ENCODE measurements at places on chromosomes 5 and 9.

- DNase-seq, result no peak
- H3K27ac ChIP-seq, result peak overlapping the region; percentile 96
- H3K27me3 ChIP-seq, result no peaks in the 10 kb centered on the region
Observed at GRCh38 chr9:127422787-127423186, 1.4 kb upstream of the ZNF79 start.

- no peaks in the 10 kb centered on the region for H3K36me3 ChIP-seq
- no peak overlapping the region for H3K4me3 ChIP-seq
- no peaks in the 10 kb centered on the region for H3K4me1 ChIP-seq
- DNase-seq, result no peak
- peaks cover 63% of the 10 kb centered on the region for H3K27me3 ChIP-seq
Observed at GRCh38 chr5:140072812-140073211, 29.7 kb upstream of the NRG2 start.

DNA sequence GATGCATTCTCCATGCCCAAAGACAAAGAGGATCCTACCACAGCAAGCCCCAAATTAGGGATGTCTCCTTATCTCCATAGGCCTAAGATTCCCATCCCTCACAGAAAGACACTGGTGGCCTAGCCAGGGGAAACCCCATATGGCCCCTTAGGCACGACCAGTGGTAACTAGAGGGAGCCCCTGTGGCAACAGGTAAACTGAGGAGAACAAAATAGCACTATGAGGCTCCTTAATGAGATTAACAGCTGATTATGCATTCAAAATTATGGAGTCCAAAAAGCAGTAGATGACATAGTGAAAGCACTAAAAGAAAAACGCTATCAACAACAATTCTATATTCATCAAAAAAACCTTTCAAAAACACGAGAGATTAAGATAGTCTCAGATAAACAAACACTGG is 234.0 kb downstream of the DIRAS2 start:
- DNase-seq, result no peak
- no peak overlapping the region for H3K27ac ChIP-seq
- H3K4me3 ChIP-seq, result no peak overlapping the region
- H3K36me3 ChIP-seq, result no peaks in the 10 kb centered on the region
- H3K4me1 ChIP-seq, result no peaks in the 10 kb centered on the region

DNA sequence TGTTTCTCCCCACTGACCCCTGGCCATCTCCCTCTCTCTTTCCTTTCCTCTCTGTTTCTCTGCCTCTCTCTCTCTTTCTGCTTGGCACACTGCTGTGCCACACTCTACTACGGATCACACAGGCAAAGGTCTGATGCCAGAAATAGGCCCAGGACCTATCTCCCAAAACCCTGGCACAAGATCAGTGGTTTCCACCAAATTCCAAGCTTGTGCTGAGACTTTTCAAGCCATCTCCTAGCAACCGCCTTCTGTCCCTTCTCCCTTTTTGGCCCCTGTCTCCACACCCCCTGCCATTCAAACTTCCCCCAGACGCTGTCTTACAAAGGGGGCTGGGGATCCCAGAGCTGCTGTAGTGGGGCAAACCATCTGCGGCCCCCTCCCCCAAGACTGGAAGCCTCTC is 38.5 kb upstream of the RARS1 start:
- no peaks in the 10 kb centered on the region for H3K27me3 ChIP-seq
- DNase-seq, result no peak
- no peak overlapping the region for H3K4me3 ChIP-seq
- H3K36me3 ChIP-seq, result no peaks in the 10 kb centered on the region
- no peak overlapping the region for H3K27ac ChIP-seq

DNA sequence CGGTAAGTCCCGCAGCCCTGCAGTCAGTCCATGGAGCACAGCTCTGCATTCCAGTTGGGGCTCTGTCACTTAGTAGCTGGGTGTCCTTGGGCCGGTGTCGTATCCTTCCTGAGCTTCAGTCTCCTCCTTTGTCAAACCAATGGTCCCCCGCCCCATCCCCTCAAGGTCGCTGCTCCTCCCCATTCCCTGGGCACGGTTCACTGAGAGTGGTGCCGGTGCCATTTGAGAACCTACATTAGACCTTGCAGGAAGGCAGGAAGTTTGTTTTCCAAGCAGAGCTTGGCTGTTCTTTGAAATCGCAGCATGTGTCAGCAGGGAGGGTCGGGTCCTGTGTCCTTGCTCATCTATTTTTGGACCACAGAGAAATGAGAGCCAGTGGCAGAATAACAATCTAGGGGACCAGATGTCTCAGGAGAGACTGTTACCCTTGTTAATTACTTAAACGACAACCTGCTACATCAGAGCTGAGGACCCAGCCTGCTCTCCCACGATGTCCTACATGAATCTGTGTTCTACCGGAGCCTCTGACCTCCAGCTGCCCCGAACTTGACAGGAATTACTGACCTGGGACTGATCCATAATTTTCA is 21.7 kb upstream of the BARHL1 start:
- peak overlapping the region; percentile 5 for H3K27ac ChIP-seq
- no peak for DNase-seq
- H3K4me1 ChIP-seq, result peaks cover 26% of the 10 kb centered on the region
- H3K4me3 ChIP-seq, result no peak overlapping the region
- no peaks in the 10 kb centered on the region for H3K36me3 ChIP-seq
- H3K27me3 ChIP-seq, result no peaks in the 10 kb centered on the region

- no peak overlapping the region for H3K27ac ChIP-seq
- H3K4me3 ChIP-seq, result no peak overlapping the region
- peak; percentile 65 for DNase-seq
Observed at GRCh38 chr9:125649315-125649714, 57.7 kb downstream of the MAPKAP1 start.

DNA sequence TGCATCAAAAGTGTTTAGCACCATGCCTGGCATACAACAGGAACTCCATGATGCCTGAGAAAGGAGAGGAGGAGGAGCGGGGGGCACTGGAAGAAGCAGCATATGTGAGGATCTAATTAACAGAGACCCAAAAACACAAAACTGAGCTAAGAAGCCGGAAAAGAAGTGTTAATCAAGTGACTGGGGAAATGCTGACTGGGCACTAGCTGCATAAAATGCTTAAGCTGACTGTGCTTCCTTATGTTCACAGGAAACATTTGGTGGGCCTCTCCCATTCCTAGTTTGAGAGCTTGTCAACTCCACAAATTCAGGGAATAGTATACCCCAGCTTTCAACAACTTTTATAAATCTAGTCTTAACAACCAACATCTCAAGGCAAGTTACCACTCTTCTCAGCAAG is 26.6 kb downstream of the DEPDC1B start:
- no peaks in the 10 kb centered on the region for H3K4me1 ChIP-seq
- H3K36me3 ChIP-seq, result no peaks in the 10 kb centered on the region
- no peaks in the 10 kb centered on the region for H3K27me3 ChIP-seq
- no peak for DNase-seq

DNA sequence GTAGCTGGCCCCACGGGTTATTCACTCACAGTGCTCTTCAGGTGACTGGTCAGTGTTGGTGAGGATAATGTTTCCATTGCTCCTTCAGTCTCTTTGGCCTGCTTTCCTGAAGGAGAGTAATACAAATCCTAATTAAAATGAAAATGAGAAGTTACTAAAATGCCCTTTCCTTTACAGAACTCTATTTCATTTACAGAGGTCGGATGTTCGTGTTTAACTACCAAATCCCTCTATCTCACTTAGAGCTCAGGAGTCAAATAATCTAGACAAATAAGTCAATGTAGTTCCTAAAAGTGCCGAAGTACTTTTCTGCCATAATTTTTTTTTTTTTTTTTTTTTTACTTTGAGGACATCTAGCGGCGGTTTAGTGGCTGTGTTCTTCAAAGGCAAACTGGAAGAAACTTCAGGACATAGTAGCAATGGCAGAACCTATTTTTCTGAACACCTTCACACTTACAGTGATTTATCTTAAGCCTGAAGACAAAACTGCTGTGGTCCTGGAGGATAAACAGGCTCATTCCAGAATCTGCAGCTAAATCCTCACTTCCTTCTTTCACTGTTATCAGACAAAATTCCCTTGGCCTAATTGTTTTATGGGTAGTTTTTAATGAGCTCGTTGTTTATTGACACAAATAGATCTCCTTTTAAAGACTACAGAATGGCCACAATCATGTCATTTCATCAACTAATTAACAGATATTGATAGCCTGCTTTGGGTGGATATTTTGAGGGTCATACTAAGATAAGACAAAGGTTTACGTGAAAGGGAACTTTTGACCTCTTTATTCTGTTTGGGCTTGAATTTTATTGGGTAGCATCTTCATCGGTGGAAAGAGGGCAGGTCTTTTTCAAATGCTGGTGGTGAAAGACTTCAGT is 207.6 kb upstream of the DMRTA1 start:
- H3K27me3 ChIP-seq, result no peaks in the 10 kb centered on the region
- H3K4me3 ChIP-seq, result no peak overlapping the region
- H3K36me3 ChIP-seq, result no peaks in the 10 kb centered on the region
- peak; percentile 70 for DNase-seq
- H3K4me1 ChIP-seq, result peaks cover 7% of the 10 kb centered on the region

DNA sequence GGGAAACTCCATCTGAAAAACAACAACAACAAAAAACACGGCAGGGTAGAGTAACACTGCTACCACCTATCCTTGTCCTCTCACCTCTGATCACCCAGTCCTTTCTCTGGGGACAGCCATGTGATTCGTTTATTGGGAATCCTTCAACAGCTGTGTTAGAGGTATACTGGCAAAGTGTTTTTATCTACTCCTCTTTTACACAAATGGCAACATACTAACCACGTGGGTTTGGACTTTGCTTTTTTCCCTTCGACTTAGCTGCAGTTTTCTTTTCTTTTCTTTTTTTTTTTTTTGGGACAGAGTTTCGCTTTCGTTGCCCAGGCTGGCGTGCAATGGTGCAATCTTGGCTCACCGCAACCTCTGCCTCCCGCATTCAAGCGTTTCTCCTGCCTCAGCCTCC is 11.2 kb upstream of the SET start:
- H3K4me1 ChIP-seq, result no peaks in the 10 kb centered on the region
- H3K36me3 ChIP-seq, result no peaks in the 10 kb centered on the region
- no peak overlapping the region for H3K4me3 ChIP-seq
- no peaks in the 10 kb centered on the region for H3K27me3 ChIP-seq
- H3K27ac ChIP-seq, result no peak overlapping the region

- H3K36me3 ChIP-seq, result peaks cover 63% of the 10 kb centered on the region
- no peak overlapping the region for H3K27ac ChIP-seq
- DNase-seq, result no peak
- no peak overlapping the region for H3K4me3 ChIP-seq
- no peaks in the 10 kb centered on the region for H3K27me3 ChIP-seq
Observed at GRCh38 chr5:37165761-37166160, 83.4 kb downstream of the CPLANE1 start.

DNA sequence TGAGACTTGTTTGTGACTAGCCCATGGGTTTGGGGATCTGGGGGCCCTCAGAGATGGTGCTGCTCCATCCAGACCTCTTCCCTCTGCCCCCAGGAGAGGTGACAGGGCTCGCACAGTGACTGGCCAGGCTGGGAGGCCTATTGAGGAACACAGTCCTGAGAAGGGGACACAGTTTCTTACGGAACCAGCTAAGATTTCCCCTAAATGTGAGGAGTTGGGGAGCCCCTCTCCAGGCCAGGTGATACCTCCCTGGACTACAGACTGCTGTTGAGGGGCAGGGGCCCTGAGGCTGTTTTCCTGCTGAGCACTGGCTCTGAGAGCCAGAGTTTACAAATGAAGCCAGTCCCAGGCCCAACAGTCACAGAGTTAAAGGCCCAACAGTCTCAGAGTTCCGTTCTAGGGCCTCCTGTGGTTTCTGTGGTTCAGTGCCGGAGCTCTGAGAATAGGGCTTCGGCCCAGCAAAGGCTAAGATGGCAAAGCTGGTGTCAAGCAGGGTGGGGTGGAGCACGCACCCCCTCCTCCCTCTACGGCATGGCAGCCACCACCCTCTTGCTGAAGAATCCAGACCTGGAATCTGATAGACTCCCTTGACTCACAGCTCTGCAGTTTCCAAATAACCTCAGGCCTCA is 1.1 kb upstream of the SEMA4D start:
- H3K27ac ChIP-seq, result peak overlapping the region; percentile 17
- H3K4me1 ChIP-seq, result peaks cover 27% of the 10 kb centered on the region
- DNase-seq, result no peak
- H3K36me3 ChIP-seq, result no peaks in the 10 kb centered on the region
- no peak overlapping the region for H3K4me3 ChIP-seq
- no peaks in the 10 kb centered on the region for H3K27me3 ChIP-seq

- no peak overlapping the region for H3K4me3 ChIP-seq
- no peak overlapping the region for H3K27ac ChIP-seq
- H3K4me1 ChIP-seq, result peaks cover 30% of the 10 kb centered on the region
Observed at GRCh38 chr5:143061161-143061945, 291.2 kb downstream of the ARHGAP26 start.

GRCh38 chr5:29899583-29899982 is 1293.9 kb upstream of the CDH6 start:
- H3K4me1 ChIP-seq, result no peaks in the 10 kb centered on the region
- H3K27me3 ChIP-seq, result no peaks in the 10 kb centered on the region
- H3K36me3 ChIP-seq, result no peaks in the 10 kb centered on the region
- no peak overlapping the region for H3K27ac ChIP-seq

- H3K27me3 ChIP-seq, result no peaks in the 10 kb centered on the region
- no peaks in the 10 kb centered on the region for H3K36me3 ChIP-seq
- no peaks in the 10 kb centered on the region for H3K4me1 ChIP-seq
- H3K4me3 ChIP-seq, result no peak overlapping the region
- H3K27ac ChIP-seq, result no peak overlapping the region
Observed at GRCh38 chr9:99425923-99426842, 204.1 kb downstream of the SEC61B start.

- peak; percentile 62 for DNase-seq
- H3K4me3 ChIP-seq, result no peak overlapping the region
- H3K4me1 ChIP-seq, result peaks cover 13% of the 10 kb centered on the region
- no peaks in the 10 kb centered on the region for H3K27me3 ChIP-seq
Observed at GRCh38 chr5:126359884-126360283, 63.3 kb upstream of the GRAMD2B start.

DNA sequence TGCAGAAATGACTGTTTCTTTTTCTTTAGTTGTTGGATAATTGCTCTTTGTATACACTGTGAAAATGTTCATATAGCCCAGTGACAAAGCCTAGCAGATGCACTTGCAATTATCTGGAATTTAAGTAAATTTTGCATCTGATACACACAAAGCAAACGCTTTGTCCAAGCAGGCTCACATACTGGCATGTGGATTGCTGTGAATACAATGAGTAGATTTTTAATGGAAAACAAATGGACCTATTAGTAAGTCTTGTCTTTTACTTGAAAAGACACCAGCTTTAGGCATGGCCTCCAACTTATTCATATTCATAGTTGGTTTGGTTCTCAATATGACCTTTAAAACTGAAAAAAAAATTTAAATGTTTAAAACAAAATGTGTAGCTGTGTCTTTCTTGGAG is 1299.8 kb upstream of the WWC1 start:
- H3K4me1 ChIP-seq, result peaks cover 11% of the 10 kb centered on the region
- H3K36me3 ChIP-seq, result no peaks in the 10 kb centered on the region
- peaks cover 2% of the 10 kb centered on the region for H3K27me3 ChIP-seq
- no peak overlapping the region for H3K27ac ChIP-seq
- H3K4me3 ChIP-seq, result no peak overlapping the region

- peaks cover 28% of the 10 kb centered on the region for H3K36me3 ChIP-seq
- H3K27me3 ChIP-seq, result no peaks in the 10 kb centered on the region
- H3K27ac ChIP-seq, result peak overlapping the region; percentile 96
- no peak overlapping the region for H3K4me3 ChIP-seq
- DNase-seq, result peak; percentile 31
- peaks cover 48% of the 10 kb centered on the region for H3K4me1 ChIP-seq
Observed at GRCh38 chr5:157290981-157291711, 25.2 kb downstream of the CYFIP2 start.

DNA sequence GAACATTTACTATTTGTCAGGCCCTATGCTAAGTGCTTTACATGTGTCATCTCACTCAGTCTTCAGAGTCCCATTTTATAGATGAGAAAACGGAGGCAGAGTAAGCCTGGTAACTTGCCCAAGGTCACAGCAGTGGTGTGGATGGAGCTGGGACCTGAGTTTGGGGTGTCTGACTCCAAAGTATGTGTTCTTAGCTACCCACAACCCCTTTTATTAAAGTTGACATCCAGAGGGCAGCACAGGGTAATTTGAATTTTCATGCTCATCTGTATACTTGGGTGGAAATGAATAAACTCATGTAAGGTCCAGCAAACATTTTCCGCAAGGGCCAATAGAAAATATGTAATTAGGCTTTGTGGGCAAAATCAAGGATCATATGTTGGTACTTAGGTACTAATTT is 93.4 kb upstream of the SLC25A48 start:
- peaks cover 31% of the 10 kb centered on the region for H3K4me1 ChIP-seq
- H3K27me3 ChIP-seq, result no peaks in the 10 kb centered on the region

Data from cardiac muscle cell (in vitro differentiated cells and primary cell).